ENCODE measurements at places on chromosomes 11 and 22. TPM values are rescaled to one million over a fixed set of nuclear protein-coding genes. Genes with fewer than 3 reads are reported as not detected.

- no peaks in the 10 kb centered on the region for H3K27me3 ChIP-seq
- no peak for DNase-seq
- peaks cover 6% of the 10 kb centered on the region for H3K36me3 ChIP-seq
- H3K27ac ChIP-seq, result no peak overlapping the region
- H3K4me3 ChIP-seq, result no peak overlapping the region
These were observed 269.7 kb downstream of the DYNC2H1 start for GRCh38 chr11:103378931-103379330.

- H3K4me3 ChIP-seq, result no peak overlapping the region
- peaks cover 2% of the 10 kb centered on the region for H3K4me1 ChIP-seq
- H3K27ac ChIP-seq, result no peak overlapping the region
- H3K27me3 ChIP-seq, result peaks cover 5% of the 10 kb centered on the region
- no peak for DNase-seq
These were observed 360.5 kb downstream of the DLG2 start for GRCh38 chr11:85266646-85267045.

DNA sequence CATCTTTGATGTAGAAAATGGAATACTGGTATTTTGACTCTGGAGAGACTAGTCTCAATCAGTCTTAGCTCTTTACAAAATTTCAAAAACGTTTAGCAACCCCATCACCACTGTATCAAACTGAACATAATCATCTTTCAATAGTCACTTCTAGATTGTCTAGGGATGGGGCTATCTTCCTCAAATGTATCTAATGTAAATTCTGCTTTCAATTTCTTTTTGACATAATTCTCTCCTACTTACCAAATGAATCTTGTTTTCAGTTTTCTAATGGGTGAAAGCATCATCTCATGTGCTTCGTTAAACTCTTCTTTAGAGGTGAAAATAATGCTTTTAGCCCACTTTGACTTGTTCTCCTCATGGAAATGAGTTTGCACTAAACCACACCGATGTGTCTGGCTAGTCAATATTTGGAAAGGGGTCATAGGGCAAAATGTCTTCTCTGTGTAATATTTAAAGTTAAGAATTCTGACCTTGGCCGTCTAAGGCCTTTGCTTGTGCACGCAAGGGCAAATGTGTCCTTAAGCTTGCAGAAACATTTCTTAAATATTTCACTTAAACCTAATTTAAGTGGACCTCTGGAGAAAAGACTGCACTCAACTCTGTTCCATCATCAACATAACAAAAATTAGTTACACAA lies 5.2 kb downstream of the SIK3 start:
- H3K4me1 ChIP-seq, result peaks cover 53% of the 10 kb centered on the region
- no peaks in the 10 kb centered on the region for H3K27me3 ChIP-seq
- no peak for DNase-seq
- H3K36me3 ChIP-seq, result no peaks in the 10 kb centered on the region
- H3K27ac ChIP-seq, result peak overlapping the region; percentile 66
- H3K4me3 ChIP-seq, result no peak overlapping the region

DNA sequence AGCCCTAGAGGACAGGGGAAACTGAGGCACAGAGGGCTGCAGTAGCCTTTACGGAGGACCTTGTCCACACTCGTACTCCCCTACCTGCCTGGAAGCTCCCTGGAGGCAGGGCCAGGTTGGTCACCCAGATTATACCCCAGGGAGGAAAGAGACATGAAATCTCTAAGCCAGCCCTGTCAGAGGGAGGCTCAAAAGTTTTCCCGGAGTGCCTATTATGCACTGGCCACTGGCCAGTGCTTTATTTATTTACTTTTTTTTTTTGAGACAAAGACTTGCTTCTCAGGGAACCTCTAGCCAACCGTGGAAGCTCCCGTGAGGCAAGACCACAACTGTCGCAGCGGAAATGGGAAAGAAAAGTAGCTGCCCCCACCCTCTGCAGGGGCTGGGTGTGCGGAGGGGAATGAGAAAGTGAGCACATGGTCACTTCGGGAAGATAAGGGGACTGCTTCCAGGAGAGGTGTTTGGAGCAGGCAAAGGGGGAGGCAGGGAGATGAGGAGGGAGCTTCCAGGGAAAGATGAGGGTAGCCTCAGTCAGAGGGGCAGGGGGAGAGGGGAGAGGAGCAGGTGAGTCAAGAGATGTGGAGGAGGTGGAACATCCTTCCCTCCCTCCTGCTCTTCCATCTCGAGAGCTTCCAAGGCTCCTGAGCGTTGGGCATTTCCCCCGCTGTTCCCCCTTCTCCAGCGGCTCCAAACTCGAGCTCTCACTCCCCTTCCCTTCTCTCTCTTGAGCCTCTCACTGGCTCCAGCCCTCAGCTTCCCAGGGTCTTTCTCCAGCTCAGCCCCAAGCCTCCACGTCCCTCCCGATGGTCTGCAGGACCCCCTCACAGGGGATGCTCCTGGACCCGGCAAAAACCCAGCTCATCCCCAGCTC lies 4.3 kb downstream of the IL2RB start:
- H3K27me3 ChIP-seq, result peaks cover 24% of the 10 kb centered on the region
- H3K36me3 ChIP-seq, result no peaks in the 10 kb centered on the region
- DNase-seq, result peak; percentile 53
- no peaks in the 10 kb centered on the region for H3K4me1 ChIP-seq
- H3K27ac ChIP-seq, result no peak overlapping the region

- DNase-seq, result no peak
- peaks cover 50% of the 10 kb centered on the region for H3K4me1 ChIP-seq
- no peak overlapping the region for H3K4me3 ChIP-seq
These were observed 61.7 kb downstream of the ETS1 start for GRCh38 chr11:128525411-128526243.

- H3K27ac ChIP-seq, result peak overlapping the region; percentile 36
- peaks cover 29% of the 10 kb centered on the region for H3K4me1 ChIP-seq
- H3K27me3 ChIP-seq, result no peaks in the 10 kb centered on the region
- DNase-seq, result peak; percentile 63
- peaks cover 2% of the 10 kb centered on the region for H3K36me3 ChIP-seq
These were observed 4.3 kb downstream of the C1QTNF6 start for GRCh38 chr22:37183432-37184379.

DNA sequence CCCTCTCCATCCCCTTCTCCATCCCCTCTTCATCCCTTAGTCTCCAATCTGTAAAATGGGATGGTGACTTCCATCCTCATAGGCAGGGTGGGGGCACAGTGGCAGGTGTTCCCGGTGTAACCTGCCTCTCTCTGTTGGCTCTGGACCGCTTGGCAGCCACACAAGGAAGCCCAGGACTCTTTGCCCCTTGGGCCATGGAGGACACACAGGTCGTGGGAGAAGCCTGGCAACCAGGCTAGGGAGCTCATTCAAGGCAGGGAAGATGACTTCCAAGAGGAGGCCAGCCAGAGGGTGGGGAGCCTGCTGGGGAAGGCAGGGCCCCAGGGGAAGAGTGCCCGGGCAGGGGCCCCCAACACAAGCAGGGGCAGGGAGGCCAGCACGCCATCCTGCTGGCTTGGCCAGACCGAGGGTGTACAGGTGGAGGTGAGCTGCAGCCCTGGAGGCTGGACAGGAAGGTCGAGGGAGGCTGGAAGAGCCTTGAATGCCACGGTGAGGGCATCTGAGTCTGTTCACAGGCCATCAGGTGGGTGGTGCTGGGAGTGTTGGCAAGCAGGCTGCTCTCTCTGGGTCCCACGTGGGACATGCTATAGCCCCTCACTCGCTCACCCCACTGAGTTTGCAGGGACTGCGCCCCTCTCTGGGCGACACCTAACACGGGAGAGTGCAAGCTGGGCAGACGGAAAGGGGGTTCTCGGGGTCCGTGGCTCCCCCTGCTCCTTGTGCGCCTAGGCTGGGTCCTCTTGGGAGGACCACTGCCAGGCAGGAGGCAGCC lies 15.5 kb upstream of the CTSD start:
- no peak overlapping the region for H3K4me3 ChIP-seq
- H3K4me1 ChIP-seq, result peaks cover 8% of the 10 kb centered on the region
- no peaks in the 10 kb centered on the region for H3K36me3 ChIP-seq
- no peaks in the 10 kb centered on the region for H3K27me3 ChIP-seq

DNA sequence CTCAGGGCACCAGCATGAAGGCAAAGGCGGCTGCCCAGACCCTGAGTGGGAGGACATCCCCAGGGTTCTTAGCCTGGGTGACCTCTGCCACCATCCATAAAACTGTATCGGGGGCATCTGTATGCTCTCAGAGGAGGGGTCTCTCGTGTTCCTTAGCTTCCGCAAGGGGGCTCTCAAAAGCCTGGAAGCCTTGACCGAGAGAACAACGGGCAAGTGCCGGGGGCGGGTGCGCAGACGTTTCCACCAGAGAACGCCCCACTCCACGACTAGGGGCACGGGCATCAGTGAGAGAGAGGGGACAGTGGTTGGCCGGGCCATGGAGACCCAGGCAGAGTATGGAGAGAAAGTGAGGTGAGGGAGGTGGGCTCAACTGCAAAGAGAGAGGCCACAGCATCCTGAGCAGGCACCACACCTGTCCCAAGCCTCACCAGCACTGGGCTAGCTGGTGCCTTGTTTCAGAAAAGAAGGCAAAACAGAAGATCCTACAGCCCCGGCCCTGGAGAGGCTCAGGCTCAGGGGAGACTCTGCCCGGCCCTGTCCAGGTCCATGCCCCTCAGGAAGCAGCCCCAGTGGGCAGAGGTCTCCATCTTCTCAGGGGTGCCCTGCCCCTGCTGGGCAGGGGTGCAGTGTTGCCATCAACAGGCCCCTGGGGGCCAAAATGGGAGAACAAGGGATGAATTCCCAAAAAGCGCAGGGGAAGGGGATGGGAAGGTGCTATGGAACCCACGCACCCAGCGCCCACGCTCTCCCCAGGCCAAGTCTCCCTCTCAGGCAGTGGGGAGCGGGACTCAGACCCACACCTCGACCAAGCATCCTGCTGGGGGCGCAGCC lies 5.9 kb downstream of the TSPAN32 start:
- H3K27me3 ChIP-seq, result no peaks in the 10 kb centered on the region
- H3K4me3 ChIP-seq, result no peak overlapping the region
- no peak overlapping the region for H3K27ac ChIP-seq
- H3K36me3 ChIP-seq, result no peaks in the 10 kb centered on the region
- peaks cover 17% of the 10 kb centered on the region for H3K4me1 ChIP-seq

DNA sequence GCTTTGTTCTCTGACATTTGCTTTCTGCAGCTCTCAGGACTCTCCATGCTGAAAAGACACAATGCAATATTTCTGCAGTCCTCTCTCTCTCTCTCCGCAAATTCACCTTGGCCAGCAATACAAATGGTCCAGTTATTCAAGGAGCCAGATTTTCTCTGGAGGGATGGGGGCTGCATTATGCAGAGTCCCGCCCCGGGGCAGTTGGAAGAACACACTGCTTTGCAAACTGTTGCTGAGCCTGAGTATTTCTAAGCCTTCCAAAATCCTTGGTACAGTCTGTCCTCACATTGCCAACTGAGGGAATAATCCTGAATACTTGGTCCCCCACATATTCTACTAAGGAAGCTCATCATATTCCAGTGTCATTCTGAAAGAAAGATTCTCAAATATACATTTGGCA lies 94.3 kb upstream of the ZC3H12C start:
- peak overlapping the region; percentile 32 for H3K27ac ChIP-seq
- H3K4me3 ChIP-seq, result no peak overlapping the region
- H3K27me3 ChIP-seq, result no peaks in the 10 kb centered on the region
- H3K4me1 ChIP-seq, result peaks cover 27% of the 10 kb centered on the region
- H3K36me3 ChIP-seq, result no peaks in the 10 kb centered on the region

DNA sequence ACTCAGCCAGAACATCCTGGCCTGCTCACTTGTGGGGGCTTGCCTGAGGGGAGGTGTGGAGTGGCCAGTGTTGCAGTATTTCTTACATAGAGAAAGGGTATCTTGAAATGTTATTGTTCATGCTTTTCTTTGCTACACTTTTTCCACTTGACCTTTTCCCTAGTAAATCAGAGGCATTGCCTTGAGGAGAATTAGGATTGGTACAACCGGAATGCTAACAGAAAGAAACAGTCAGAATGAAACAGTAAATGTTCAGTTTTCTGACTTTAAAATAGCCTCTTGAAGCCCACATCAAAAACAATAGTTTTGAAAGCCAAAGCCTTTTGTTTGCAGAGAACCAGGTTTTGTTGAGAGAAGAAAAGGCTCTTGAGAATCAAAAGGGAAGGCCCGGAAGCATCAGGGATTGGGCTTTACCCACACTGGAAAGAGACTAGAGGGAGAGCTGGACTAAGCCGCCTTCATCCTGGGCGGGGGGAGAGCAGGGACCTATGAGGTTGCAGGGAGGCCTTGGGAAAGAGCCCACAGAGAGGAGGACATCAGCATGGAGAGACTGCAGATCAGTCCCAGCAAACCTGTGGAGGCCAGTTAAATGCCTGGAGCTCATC lies 12.4 kb downstream of the ADM start:
- H3K36me3 ChIP-seq, result no peaks in the 10 kb centered on the region
- DNase-seq, result no peak
- H3K4me1 ChIP-seq, result peaks cover 26% of the 10 kb centered on the region
- H3K4me3 ChIP-seq, result no peak overlapping the region
- H3K27me3 ChIP-seq, result no peaks in the 10 kb centered on the region
- H3K27ac ChIP-seq, result no peak overlapping the region

GRCh38 chr11:65489035-65489705 lies 9.7 kb upstream of the MALAT1 start:
- DNase-seq, result peak; percentile 94
- no peaks in the 10 kb centered on the region for H3K27me3 ChIP-seq
- H3K4me1 ChIP-seq, result peaks cover 92% of the 10 kb centered on the region
- peak overlapping the region; percentile 100 for H3K27ac ChIP-seq
- peak overlapping the region; percentile 50 for H3K4me3 ChIP-seq

GRCh38 chr22:42001121-42001520 lies 2.5 kb downstream of the WBP2NL start:
- no peak overlapping the region for H3K27ac ChIP-seq
- no peak for DNase-seq
- no peaks in the 10 kb centered on the region for H3K4me1 ChIP-seq
- H3K27me3 ChIP-seq, result peaks cover 37% of the 10 kb centered on the region
- H3K4me3 ChIP-seq, result no peak overlapping the region

- peaks cover 17% of the 10 kb centered on the region for H3K36me3 ChIP-seq
- H3K4me3 ChIP-seq, result no peak overlapping the region
- no peak for DNase-seq
- H3K27ac ChIP-seq, result no peak overlapping the region
These were observed 14.6 kb downstream of the ACAT1 start for GRCh38 chr11:108135845-108136544.

- no peaks in the 10 kb centered on the region for H3K36me3 ChIP-seq
- H3K4me1 ChIP-seq, result peaks cover 10% of the 10 kb centered on the region
- no peaks in the 10 kb centered on the region for H3K27me3 ChIP-seq
- no peak for DNase-seq
- H3K4me3 ChIP-seq, result no peak overlapping the region
These were observed 52.1 kb downstream of the GDPD4 start for GRCh38 chr11:77249427-77249826.

The CNGA4 gene
- total RNA-seq, result 0.22 TPM

The UBQLNL gene
- total RNA-seq, result 0.41 TPM

The C11orf24 gene
- 110 TPM for total RNA-seq

The GGTLC2 gene
- total RNA-seq, result 1.4 TPM

The HEPHL1 gene
- total RNA-seq, result not detected

The C22orf42 gene
- not detected for total RNA-seq

The HTR3B gene
- total RNA-seq, result not detected

The HPX gene
- total RNA-seq, result 3.8 TPM

The NNMT gene
- total RNA-seq, result 370 TPM
